Cortex of kidney (tissue), 1 donor: ENCODE measurements at places on chromosomes 12 and 14.

DNA sequence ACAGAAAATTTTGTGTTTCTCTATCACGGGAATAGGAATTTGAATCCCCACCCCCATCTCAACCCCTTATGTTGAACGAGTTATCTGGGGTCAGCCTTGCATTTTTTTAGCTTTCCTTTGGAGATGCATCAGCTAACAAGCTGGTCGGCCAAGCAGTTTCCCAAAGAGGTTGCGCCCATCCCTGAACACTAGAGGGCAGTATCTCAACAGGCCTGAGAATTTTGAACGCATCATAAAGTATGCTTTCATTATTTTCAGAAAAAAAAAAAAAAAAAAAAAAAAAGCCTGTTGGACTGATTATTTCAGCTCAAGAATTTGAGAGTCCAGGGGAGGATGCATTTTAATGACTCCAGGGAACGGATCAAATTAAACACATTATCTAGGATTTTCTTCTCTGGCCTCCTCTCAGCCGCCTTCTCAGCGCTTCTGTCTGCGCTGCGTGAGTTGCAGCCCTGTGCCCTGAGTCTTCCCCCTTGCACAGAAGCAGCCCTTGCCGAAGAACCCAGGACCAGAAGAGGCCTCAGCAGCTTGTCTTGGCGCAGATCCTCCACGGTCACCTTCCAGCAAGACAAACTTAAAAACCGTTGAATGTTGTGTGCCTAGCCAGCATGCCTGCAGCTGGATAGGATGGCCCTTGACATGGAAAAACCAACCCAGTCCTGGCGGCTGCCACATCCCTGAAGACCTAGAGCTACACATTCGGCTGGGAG, 76.6 kb upstream of the GZMB start:
- no peak for DNase-seq

DNA sequence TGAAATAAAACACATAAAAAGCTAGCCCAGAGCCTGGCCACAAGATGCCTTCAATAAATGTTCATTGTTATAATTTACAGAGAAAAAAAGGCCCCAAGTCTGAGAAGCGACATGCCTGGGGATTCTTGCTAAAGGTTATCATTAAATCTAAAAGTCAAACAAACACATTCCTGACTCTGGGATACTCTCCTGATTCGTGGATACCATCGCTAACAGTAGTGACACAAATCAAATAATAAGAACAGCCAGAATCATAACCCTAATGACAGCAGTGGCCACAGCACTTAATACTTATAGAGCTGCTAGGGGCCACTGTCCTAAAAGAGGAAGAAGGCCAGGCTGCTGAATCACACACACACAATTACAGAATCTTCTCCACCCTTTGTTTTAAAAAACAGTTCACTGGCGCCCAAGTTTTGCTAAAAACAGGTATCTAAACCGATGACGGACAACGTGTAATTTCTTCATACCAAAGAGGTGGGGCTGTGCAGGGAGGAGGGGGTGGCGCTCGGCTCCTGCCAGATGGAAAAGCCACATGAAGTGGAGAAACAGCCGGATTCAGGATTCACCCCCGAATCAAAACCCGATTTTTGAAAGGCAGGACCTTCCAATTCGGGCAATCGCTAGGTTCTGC, 1.2 kb downstream of the CLIP1 start:
- DNase-seq: no peak

- DNase-seq: no peak
Measured at GRCh38 chr14:44271637-44272036, 235.4 kb downstream of the FSCB start.

- no peak for DNase-seq
Measured at GRCh38 chr12:48873096-48873495, 7.4 kb upstream of the RND1 start.

DNA sequence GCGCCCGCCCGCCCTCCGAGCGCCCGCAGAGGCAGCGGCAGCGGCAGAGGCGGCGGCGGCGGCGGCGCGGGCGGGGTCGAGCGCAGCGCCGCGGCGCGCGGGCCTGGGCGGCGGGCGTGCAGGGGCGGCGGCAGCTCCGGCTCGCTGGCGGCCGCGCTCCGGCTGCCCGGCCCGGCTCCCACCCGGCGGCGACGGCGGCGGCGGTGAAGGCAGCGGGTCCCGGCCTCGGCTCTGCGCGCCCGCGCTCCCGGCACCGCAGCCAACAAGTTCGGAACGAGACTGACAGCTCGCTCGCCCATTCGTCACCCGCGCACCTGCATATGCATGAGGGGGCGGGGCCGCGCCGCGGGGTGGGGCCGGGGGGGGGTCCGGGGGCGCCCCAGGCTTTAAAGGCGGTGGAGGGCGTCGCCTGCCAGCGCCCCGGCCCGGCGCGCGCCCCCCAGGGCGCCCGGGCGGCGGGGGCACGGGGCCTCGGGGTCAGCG, at the start of gene JAG2:
TSS of gene JAG2 (minus strand) at position 281 of the 483 bp plus-strand sequence. CDS start 356 bp downstream, outside the sequence.
- no peak for DNase-seq

DNA sequence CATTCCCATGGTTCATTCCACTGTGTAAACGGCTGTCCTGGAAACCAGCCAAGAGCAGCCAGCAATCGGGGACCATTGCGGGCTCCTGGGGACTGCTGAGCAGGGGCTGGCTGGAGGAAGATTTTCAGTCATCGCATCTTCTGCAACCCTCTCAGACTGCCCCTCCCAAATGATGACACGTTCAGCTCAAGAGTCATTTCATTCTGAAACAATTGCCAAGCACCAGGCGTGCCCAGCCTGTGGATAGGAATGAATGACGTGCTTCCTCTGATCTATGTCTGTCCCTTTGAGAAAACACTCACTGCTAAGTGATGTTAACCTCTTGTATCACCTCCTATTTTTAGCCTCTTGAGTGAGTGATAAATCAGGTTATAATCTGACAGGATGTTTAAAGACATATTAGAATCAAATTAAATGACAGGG, 62.0 kb downstream of the NDUFA12 start:
- DNase-seq: no peak

DNA sequence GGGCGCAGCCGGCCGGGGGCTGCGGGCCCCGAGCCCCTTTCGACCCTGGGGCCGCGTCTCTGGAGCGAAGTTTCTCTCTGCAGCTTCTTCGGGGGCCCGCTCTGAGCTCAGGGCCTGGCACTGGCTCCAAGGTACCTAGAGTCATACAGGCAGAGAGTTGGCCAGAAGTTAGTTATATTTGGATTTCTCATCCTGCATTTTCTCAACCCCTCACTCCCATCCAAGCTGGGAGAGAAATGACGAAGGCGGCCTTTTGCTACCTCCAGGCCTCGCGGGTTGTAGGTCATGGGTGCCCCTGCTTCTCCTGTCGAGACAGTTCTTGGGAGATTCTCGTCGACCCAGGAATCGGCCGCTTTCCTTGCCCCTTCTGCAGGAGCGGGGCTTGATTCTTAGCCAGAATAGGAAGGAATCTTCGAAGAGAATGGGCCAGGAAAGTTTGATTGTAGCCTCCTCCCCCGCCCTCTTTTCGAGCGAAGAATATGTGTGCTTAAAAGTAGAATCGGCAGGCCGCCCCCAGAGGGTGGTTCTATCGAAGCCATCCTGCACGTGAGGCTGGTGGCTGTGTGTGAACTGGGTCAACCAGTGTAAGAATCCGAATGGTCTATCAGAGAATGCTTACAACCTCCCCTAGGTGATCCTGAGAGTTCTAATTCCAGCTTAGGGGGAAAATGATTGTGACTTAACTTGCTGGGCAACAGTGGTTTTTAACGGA, 785 bp downstream of the MLEC start:
- DNase-seq: no peak

GRCh38 chr12:85029456-85029855, 6.6 kb downstream of the TSPAN19 start:
- no peak for DNase-seq

DNA sequence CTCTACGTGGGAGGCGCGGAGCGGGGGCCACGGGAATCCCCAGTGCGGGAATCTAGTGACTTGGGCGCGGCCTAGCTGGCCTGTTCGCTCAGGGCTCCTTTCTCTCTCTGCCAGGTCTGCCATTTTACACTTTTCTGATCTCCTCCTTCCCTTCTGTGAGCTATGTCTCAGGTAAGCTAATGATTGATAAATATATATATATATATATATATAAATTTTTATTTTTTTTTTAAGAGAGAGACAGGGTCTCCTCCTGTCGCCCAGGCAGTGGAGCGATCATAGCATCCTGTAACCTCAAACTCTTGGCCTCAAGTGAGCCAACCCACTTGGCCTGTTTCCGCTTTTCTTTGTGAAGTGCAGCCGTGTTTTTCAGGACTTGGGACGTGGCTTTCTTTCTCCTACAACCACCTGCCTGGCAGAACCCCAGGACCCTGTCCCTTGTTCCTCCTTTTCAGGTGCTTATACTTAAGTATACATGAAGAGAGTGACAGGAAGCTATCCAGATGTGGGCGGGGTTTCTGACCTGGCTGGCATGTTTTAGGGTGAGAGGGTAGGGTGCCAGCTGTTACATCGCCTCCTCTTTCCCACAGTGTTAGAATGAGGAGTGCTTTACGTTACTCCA, 547 bp downstream of the ZNF140 start:
- no peak for DNase-seq

DNA sequence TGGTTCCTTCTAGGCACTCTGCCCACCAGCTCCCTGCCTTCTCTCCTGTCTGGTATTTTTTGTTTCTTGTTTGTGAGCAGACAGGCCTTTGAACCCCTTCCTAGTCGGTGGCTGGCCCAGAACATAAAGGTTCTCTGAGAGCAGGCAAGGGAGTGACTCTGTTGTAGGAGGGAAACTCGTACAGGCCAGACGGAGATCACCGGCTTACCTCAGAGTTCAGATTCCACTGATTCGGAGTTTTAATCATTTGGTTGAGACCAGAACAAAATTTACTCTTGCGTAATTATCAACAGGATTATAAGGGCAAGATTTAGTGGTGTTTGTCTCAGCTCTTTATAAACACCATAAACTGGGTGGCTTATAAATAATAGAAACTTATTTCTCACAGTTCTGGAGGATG, 128.3 kb downstream of the PLXNC1 start:
- DNase-seq: no peak

DNA sequence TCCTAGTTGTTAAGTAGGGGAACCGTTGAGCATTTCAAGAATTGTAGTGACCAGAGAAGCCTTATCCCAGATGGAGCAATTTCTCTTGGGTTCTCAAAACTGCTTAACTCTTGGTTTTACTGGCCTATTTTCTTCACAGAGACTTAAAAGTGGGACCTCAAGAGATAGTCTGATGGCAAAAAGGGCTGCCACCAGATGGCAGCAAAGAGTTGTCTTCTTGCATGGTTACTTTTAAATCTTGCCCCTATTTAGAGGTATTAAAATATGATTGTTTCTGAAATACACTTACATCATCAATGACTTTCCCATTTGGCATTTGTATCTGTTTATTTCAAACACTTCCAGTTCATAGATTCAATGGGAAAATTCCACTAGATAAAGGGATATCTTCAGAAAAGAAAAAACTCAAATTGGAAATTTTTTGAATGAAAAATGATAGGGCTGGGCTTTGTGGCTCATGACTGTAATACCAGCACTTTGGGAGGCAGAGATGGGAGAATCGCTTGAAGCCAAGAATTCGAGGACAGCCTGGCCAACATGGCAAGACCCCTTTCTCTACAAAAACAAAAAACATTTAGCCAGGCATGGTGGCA, 69.9 kb upstream of the CNTN1 start:
- no peak for DNase-seq

- DNase-seq: no peak
Measured at GRCh38 chr14:28913056-28913455, 146.5 kb downstream of the FOXG1 start.

GRCh38 chr14:91390165-91390778, 27.3 kb downstream of the CCDC88C start:
- DNase-seq: no peak

DNA sequence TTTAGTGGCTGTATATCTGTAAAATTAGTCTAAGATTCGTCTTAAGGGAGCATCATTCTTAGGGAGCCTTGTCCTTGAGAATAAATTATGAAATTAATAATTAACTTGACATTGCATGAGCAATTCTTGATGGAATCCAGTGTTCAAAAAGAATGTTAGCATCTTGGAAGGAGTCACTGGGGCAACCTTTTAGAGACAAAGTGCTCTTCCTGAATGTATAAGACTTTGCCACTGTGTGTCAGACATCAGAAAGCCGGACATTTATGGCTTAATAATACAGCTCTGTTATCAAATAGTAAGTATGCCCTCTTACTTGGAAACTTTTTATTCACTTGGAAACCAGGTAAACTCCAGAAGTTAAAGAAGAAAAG, 83.3 kb downstream of the CCER1 start:
- no peak for DNase-seq

- DNase-seq: no peak
Measured at GRCh38 chr12:47110011-47110541, 30.3 kb upstream of the AMIGO2 start.

DNA sequence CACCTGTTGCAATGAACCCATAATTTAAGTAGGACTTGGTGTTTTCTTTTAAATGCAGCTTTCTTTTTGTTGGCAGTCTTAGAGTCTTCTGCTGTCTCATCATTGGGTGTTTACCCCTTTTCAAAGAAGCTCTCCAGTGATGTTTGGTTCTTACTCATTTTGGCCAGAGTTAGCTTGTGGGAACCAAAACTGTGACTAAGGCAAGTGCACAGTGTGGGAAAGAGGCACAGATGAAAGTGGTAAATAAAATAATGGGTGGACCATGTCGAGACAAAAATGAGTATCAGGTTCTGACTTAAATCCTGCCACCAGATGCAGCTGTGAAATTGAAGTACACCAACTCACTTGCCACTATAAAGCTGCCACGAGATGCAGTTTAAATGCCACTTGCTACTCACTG, 615.4 kb upstream of the MIS18BP1 start:
- no peak for DNase-seq

- DNase-seq: no peak
Measured at GRCh38 chr12:6180268-6181051, 19.7 kb upstream of the CD9 start.

- no peak for DNase-seq
Measured at GRCh38 chr14:53285821-53286220, 132.7 kb upstream of the DDHD1 start.

- no peak for DNase-seq
Measured at GRCh38 chr14:102125546-102125945, 14.2 kb upstream of the WDR20 start.

GRCh38 chr12:4984344-4984743, 59.3 kb upstream of the KCNA5 start:
- no peak for DNase-seq

GRCh38 chr14:100819829-100820475, 6.0 kb upstream of the MEG3 start:
- DNase-seq: no peak

GRCh38 chr14:81480741-81481140, 52.9 kb downstream of the SEL1L start:
- no peak for DNase-seq

GRCh38 chr14:76833011-76833410, 6.8 kb downstream of the LRRC74A start:
- no peak for DNase-seq

- DNase-seq: no peak
Measured at GRCh38 chr12:81340910-81341309, 263.0 kb downstream of the ACSS3 start.

DNA sequence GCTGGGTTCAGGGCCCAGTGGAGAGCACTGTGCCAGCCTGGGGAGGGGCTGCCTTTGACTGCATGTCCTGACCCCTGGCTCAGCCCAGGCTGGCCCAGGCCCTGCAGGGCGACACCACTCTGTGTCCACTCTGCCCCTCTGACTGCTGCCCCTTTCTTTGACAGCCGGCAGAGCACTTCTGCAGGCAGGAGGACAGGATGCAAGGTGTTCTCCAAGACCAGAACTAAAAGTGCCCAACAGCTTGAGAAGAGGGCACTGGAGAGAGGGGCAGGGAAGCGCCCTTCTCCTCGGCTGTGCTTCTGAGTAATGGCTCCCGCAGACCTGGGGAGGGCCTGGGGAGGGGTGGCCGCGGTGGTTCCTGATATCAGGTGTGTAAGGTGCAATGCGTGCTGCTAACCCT, 72.7 kb downstream of the WDR20 start:
- DNase-seq: no peak
